ENCODE measurements at places on chromosomes 6 and 20. TPM values are rescaled to one million over a fixed set of nuclear protein-coding genes. Genes with fewer than 3 reads are reported as not detected.

- DNase-seq = peak; percentile 60
Observed at GRCh38 chr6:167683028-167683862, 143.5 kb upstream of the AFDN start.

DNA sequence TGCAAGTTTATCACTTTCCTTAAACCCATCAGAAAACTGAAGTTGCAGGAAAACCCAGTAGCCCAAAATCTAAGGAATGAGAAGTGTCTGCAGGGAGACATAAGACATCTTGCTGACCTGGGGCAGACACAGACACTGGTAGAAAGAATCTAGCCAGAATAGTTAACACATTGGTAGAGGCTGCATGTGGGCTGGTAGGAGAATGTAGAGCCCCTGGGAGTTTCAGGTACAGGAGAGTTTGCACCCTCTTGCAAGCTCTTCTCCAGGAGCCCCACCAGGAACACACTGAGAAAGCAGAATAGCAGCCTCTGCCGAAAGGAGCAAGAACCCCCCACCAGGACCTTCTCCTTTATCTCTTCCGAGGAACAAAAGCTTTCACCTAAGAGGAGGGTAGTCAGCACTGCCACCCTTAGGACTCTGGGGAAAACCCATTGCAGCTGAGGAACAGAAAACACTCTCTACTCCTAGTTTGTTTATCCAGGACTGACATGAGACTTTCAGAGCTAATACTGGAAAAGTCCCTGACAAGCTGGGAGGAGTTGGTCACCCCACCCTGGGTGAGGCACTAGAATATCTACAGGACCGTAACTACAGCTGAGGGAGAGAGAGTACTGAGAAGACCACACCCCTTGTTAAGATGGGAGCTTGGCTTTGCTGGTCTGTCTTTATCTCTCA is 10.5 kb upstream of the OGFRL1 start:
- DNase-seq = no peak

Gene MSH5
- total RNA-seq = 36.6 TPM

- no peak for DNase-seq
Observed at GRCh38 chr6:111338843-111339242, 144.2 kb downstream of the REV3L start.

Gene CDH4
- 25.0 TPM for total RNA-seq

Gene SNAI1
- total RNA-seq = 0.23 TPM

DNA sequence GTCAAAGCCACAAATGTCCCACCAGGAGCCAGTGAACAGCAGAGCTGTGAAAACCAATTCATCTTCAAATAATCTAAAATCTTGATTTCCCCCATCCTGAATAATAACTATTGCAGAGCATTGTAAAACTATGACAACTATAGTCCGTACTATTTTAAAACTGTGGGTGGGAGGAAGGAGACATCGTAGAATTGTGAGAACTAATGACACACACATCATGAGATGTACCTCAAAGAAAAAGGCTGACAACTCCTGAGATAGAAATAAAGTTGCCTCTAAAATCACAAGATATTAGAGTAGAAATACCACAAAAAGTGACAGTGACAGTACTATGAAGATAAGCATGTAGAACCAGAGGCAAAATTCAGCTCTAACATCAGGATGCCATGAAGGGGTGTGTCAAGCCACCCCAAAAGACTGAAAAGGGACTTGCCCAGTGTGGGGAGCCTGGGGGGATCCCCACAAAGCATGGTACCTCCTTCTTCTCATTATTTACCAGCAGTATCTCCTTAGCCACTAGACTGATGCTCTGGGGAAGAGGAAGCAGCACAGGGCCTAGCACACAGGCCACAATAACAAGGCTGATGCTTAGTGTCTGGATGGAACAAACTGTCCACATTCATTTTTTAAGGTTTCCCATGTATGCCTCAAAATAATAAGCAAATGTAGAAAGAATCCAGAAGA is 13.4 kb downstream of the NAPB start:
- no peak for DNase-seq

- no peak for DNase-seq
Observed at GRCh38 chr20:49352751-49353150, 74.9 kb upstream of the ZNFX1 start.

Gene C6orf15
- total RNA-seq = not detected

- DNase-seq = no peak
Observed at GRCh38 chr20:11537032-11537431, 380.7 kb upstream of the BTBD3 start.

DNA sequence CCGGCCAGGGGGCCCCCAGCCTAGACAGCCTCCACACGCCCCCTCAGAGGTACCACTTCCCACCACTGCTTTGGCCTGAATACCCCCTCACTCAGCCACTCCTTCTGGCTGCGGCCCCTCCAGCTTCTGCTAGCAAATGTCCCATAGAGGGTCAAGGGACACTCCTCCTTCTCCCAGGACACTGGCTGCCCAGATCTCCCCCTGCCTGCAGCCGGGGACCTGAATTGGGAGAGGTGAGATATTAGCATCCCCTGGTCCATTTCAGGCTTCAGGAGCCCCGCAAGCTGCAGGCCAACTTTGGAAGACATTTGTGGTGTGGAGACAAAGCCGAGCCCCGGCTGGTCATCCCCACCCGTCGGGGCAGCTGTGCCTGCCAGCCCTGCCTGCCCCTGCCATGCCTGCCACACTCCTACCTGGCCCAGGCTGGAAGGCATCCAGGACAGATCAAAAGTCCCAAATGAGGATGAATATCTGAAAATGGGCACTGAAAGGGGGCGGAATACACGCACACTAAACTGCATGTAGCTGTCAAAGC is 32.5 kb upstream of the FOXC1 start:
- DNase-seq = no peak

- no peak for DNase-seq
Observed at GRCh38 chr6:1422290-1422689, 32.9 kb downstream of the FOXF2 start.

DNA sequence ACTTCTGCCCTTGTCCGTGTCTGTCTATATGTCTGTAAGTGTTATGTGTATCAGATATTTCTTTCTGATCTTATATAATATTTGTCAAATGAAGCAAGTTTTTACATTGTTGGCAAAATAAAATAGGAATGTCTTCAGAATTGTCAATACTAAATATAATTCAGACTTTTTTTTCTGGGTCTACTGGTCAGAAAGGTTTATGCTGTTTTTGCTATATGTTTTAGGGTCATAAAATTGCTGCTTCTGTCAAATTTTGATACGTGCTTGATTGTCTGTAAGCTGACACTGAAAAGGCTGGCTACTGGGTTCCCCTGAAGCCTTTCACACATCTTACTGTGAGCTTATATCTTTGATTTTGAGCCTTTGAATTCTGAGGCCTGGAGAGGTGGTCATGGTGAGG is 20.1 kb downstream of the LGSN start:
- no peak for DNase-seq

- DNase-seq = peak; percentile 59
Observed at GRCh38 chr6:112466373-112467151, 119.4 kb downstream of the RFPL4B start.

DNA sequence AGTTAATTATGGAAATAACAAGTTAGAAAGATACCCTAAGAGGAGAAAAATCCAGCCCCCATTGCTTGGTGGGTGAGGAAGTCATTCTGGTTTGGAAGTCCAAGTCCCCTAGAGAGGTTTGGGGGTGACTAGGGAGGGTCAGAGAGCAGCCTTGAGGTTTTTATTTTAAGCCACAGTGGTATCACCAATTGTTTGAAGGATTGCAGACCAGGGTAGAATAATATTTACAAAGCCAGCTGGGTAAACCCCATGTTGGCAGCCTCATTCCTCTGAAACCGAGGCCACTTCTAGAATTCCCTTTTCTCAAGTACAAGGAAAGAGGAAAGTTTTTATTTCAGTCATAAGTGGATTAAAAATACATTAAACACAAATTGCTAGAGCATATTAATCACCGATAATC is 99.7 kb downstream of the TMEM170B start:
- no peak for DNase-seq

Gene KCNG1
- 24.8 TPM for total RNA-seq

DNA sequence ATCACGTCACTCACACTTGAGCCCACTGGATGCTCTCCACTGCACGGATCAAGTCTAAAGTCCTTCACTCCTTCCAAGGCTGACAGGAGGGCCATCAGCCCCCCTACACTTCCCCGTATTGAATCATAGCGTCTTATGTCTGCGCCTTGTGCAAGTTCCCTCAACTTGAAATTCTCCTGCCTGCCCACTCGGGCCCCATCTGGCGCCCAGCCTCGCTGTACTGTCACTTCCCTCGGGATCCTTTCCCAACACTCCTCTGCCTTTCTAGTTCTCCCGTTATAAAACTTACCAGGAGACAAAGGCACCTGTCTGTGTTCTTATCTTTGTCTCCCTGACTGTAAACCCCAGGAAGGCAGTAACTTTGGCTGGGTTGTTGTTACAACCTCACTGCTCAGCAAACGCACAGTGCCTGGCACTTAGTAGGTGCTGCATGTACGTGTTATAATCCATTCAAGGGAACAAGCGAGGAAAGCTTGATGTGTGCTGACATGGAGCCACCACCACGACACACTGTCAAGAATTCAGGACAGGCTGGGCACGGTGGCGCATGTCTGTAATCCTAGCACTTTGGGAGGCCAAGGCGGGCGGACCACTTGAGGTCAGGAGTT is 33.8 kb upstream of the ZFAND3 start:
- no peak for DNase-seq

DNA sequence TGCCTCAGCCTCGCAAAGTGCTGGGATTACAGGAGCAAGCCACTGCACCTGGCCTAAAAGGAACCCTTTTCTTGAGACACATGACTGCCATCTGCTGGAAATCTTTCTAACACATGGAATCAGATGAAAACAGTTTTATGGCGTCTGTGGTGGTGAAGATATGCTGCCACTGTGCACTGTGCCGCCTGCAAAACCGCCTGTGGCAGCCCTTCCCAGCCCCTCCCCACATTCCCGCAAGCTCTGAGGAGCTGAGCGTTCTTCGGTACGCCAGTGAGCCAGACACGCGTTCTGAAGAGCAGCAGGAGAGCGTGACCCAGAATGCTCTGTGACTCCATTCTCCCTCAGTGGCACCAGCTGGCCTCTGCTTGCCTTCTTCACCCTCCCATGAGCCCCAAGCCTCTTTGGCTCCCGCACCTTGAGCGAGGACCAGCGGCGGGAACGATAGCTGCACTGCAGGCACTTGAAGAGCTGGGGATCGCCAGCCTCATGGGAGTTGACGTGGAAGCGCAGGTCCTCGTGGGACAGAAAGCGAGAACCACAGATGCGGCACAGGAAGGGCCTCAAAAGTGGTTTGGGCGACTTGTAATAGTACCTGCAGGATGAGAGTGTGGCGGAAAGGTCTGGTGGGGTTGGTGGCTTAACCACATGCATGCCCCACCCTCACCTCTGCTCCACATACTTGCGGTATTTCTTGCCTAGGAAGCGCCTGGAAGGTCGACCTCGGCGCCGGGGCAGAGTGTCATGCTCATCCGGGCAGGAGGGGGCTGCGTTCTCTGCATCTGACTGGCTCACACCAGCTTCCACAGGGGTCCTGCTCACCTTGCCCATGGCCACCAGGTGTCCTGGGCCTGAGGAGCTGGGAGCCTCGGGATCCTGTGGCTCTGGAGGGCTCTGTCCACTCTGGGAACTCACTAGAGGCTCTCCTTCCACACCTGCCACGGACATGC is 8.7 kb downstream of the ZNF335 start:
- peak; percentile 63 for DNase-seq

- peak; percentile 68 for DNase-seq
Observed at GRCh38 chr6:137705160-137706082, 161.6 kb upstream of the TNFAIP3 start.

- DNase-seq = peak; percentile 59
Observed at GRCh38 chr6:84137051-84137375, 90.4 kb downstream of the CEP162 start.

DNA sequence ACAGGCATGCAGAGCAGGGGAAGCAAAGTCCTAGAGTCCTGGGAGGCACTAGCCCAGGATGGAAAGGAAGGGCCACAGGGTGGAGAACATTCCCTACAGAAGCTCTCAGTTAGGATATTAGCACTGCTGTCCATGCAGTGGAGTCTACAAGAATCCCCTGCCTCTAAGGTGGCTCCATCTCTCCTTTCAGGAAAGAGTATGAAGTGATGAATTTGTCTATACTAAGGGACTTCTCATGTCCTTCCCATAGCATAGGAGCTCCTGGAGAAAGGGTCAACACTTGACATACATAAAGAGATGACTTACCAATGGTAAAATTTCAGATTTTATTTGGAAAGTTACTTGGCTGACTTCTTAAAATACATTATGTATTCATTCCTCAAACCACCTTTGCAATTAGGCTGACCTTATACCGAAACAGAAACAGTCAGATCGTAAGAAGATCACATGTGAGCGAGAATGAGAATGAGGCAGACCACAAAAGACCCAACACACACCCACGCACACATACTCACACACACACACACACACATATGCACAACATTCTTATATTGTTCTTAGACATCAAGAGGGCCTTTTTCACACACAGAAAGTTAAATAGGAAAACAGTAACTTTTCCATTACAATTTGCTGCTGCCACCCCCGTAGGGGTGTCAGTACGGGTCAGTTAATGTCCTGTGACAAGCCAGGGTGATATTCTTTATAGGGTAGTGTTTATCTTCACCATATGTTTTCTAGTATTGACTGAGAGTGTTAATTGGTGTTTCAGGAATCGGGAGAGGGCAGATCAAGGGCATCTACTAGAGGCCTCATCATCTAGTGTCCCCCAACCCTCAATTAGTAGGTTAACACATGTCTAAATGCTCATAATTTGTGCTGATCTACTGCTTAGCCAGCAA is 159.4 kb downstream of the FAXC start:
- DNase-seq = no peak

Gene PCK1
- not detected for total RNA-seq

- no peak for DNase-seq
Observed at GRCh38 chr6:44580901-44581300, 193.4 kb downstream of the CDC5L start.

- DNase-seq = no peak
Observed at GRCh38 chr6:15547400-15547799, 115.4 kb downstream of the DTNBP1 start.

Gene RPL10A
- 2,457 TPM for total RNA-seq

Measured in MCF 10A (cell line).